ENCODE measurements at places on chromosomes 4 and X.
A peak's percentile ranks its signal among the peaks of the same experiment; 100 is the strongest.

DNA sequence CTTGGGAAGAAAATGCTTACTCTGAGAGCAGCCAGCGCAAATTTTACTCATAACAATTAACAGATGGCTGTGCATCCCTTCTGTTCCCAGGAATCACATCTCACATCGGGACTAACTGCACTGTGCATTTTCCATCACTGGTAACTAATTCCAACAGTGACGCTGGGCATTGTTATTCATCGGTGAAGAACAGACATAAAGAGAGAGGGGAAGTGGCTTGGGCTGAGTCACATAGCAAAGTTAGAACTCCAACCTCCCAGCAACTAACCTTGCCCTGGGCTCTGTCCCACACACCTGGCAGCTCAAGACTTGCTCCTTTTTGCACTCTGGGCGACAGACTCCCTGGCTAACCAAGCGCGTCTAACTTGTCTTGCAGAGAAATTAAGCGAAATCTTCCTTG lies 6.4 kb upstream of the LONRF3 start:
- DNase-seq = no peak

DNA sequence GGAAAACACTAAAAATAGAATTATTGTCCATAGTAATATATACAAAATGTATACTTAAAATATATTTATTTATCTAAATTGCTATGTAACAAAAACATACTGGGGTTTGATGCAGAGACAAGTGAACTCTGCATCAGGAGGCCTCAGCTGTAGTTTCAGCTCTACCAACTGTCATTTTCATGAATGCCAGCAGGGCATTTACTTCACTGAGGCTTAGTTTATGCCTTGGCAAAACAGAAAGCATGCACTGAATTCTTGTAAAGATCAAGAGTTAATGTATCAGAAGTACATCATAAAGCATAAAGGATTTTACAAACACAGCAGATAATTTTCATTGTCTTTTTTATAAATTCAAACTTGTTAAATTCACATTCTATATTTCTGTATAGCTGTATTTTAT lies 577.0 kb downstream of the C4orf33 start:
- DNase-seq = no peak

GRCh38 chr4:32752962-32753361 lies 2032.8 kb downstream of the PCDH7 start:
- DNase-seq = no peak

- DNase-seq = no peak
These were observed 25.2 kb downstream of the NAT8L start for GRCh38 chr4:2084316-2084715.

- no peak for DNase-seq
These were observed 4.4 kb downstream of the MXD4 start for GRCh38 chr4:2257361-2258081.

- no peak for DNase-seq
These were observed 283.4 kb downstream of the EPHA5 start for GRCh38 chr4:65386927-65387326.

- DNase-seq = no peak
These were observed 9.9 kb upstream of the MOB1B start for GRCh38 chr4:70892086-70892769.

GRCh38 chr4:181509073-181509472 lies 734.1 kb upstream of the TENM3 start:
- no peak for DNase-seq

- peak; percentile 15 for DNase-seq
These were observed 704.9 kb upstream of the PABPC4L start for GRCh38 chr4:134906404-134907023.

GRCh38 chr4:55887594-55887993 lies 34.1 kb downstream of the EXOC1 start:
- peak; percentile 25 for DNase-seq

DNA sequence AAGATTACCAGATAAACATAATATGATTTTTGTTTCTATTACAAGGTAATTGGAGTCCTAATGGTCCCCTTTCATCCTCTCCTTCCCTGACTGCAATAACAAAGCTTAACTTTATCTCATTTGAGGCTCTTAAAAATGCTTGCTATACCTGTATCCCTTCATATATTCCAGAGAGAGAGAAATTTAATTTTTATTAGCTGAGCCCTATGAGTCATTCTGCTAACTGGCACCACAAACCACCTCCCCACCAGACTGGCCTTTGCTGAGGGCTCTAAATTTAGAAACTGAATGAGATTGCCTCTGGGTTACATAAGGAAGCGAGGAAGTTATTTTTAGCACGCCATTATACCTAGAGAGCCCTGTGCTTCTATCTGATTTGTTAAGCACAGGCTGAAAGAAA lies 27.4 kb downstream of the CBLL2 start:
- no peak for DNase-seq

- DNase-seq = no peak
These were observed 2.0 kb downstream of the ADGRL3 start for GRCh38 chr4:61201961-61202637.

DNA sequence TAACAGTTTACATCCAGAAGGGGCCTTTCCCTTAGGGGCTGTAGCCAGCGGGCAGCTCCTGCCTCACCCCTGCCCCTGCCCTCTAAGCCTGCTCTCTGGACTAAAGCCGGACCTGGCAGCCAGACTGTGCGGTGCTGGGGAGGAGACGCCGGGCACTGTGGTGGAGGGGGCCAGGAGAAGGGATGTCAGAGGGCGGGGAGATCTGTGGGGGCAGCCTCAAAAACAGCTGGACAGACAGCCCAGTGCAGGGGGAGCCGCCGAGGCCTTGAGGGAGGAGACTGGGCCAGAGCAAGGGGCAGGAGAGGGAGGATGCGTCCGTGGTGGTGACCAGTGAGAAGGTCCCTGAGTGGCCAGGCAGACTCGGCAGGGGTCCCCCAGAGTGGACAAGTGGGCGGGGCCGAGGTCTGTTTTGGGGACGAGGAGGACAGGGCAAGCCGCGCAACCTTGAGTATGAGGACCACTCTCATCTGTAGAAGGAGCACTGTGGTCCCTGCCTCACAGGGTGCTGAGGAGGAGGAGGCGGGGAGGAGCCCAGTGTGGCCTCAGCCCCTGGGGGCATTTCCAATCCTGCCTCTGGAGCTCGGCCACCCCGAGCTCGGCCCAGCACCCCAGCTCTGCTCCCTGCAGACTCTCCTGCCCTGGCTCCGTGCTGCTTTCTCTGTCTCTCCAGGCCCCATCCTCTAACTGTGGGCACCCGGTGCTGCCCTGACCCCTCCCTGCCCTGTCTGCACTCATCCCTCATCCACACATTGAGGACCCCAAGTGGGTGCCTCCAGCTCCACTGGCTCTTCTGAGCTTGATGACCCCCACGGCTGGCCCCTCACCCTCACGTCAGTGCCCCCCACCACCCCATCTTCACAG lies 59.2 kb upstream of the NKX1-1 start:
- no peak for DNase-seq

DNA sequence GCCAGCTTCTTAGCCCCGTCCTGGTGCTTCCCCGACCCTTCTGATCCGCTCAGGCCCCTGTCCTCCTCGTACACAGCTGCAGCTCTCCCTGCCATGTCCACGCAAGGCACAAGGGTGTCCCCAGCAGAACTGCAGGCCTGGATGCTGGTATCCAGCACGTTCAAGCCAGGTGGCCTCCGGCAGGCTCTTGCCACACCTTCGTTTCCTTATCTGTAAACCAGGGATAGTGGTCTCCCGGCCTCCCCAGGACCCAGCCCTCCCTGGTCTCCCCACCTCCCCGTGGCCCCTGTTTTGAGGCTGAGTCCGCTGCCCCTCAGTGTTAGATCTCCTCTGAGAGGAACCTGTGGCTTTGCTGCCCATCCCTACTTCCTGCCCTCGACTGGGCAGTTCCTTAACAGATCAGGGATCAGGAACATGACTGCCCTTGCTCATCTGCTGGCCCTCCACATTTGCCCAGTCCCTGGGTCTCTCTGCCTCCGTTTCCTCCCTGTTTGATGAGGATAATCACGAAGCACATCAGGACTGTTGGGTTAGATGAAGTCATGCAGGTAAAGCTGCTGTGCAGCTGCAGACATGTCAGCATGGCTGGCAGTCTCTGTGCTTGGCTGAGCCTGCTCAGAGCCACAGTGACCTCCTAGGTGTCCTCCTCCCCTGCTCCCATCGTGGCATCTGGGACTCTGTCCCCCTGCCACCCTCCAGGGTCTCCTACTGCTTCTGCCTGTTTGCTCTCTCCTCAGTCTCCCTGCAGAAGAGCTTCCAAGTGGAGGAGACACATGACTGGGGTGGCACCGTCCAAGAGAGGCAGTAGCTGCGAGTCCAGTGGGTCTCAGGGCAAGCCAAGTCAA lies 32.9 kb downstream of the PIGG start:
- no peak for DNase-seq

GRCh38 chr4:165630671-165631070 lies 242.4 kb upstream of the TLL1 start:
- no peak for DNase-seq

DNA sequence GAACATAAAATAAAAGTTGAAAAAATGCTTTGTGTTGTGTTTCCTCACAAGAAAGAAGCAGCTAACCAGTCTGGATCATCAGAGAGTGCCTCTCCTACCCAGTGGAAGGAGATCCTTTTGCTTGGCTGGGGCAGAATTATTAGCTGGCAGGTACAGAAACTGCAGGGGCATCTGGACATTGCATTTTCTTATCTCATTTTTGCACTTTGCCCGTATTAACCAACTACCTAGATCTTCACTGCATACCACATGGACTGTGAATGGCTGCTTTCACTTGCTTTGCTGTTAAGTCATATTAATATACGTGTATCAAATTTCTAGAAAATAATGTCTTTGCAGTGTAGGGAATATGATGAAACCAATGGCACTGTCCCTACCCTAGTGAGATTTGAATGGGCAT lies 52.9 kb upstream of the PDGFRA start:
- no peak for DNase-seq

- DNase-seq = peak; percentile 2
These were observed 108.8 kb downstream of the HHIP start for GRCh38 chr4:144754562-144755410.

DNA sequence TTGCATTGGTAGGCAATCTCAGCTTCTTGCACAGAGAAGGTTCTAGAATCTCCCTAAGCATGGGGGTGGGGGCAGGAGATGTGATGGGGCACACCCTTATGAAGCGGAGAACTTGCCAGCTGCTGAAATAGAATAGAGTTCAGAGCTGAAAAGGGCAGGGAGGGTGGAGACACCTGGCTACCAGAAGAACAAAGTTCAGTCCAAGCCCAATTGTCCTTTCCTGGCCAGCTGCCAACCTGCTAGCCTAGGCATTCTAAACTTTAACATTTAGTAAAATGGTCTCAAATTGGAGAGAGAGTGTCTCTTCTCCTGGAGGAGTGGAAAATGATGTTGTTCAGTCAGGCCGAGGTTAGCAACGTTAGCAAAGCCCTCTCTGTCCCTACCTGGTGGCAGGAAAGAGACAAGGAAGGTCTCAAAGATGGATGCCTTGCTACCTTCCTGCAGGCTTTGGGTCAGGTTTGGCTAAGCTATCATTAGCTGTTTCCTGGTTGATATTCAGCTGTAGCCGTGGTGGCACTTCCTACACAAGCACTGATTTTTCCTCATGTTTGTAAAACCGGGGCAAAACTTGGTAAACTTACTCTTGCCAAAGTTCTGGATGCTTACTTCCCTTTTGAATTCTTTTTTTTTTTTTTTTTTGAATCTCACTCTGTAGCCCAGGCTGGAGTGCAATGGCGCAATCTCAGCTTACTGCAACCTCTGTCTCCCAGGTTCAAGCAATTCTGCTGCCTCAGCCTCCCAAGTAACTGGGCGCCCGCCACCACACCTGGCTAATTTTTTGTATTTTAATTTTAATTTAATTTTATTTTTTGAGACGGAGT lies 34.7 kb upstream of the NYX start:
- no peak for DNase-seq

DNA sequence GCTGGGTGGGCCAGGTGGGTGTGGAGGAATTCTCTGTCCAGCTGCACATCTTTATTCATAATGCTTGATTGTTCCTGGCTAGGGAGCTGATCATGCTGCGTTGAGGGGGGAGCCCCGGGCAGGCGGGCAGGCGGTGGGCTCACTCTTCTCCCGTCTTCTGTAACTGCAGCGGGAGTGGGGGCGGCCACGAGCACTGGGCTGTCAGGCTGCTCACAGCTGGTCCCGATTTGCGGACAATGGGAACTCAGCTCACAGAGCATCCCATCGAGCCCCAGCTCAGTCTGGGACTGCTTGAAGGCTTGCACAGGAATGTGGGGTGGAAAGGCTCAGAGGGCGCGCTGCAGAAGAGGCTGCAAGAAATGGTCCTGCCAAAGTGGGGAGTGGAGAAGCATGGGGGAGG lies 63.8 kb downstream of the EFNB1 start:
- DNase-seq = no peak

DNA sequence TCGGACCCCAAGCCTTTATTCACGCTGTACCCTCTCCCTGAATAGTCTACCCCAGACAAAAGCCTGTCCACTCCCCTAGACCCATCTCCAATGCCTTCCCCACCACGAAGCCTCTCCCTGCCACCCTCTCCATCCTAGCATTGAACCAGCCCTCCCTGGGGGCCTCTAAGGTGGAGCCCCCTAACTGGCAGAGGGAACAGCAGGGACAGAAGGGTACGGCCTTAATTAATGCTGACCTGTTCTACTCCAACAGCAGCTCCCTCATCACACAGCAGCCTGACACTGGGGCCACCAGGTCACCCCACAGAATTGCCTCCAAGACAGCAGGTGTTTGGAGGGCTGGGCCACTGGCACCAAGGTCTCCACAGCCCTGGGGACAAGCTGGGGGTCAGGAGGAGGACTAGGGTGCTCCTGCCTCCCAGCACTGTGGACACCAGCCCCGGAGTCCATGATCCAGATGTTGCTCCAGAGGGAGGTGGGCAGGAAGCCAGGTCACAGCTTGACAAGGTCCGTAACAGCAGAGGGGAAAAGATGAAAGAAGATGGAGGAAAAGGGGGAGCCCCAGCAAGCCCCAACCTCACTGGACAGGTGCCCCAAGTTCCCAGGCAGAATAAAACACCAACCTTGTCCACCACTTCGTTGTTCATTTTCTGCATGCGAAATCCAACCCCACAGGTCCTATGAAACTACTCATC lies 3.7 kb downstream of the CRMP1 start:
- DNase-seq = no peak

- no peak for DNase-seq
These were observed 42.6 kb downstream of the SHROOM4 start for GRCh38 chrX:50771382-50771781.

DNA sequence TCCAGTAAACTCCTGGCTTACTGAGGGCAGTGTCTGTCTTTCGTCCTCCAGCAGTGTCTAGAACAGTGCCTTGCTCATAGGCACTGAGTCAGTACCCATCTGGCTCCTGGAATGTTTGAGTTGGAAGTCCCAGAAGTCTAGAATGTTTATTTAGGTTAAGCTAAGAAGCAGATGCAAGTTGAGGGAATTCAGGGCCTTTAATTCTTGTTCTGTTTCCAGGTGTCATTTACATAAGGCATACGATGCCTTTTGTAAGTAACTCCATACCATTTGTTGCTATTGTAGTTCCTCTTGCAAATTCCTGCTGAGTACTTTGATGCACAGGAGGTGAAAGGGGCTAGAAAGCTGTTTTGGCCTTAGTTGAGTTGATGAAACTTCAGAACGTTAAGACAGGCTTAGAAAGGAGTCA lies 22.2 kb downstream of the ARHGAP10 start:
- no peak for DNase-seq

DNA sequence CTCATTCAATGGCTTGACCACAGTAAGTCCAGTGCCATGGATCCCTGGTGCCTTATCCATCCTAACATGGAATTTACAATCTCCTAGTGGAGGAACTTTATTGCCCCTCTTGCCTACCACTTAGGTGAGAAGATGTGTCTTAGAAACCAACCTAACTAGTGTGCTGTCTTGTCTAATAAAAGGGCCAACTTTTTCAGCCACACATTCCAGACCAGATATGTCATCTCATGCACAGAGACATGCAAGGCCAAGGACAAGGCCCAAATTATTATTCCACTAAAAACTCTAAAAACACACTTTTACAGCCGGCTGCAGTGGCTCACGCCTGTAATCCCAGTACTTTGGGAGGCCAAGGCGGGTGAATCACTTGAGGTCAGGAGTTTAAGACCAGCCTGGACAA lies 10.6 kb upstream of the PRDX4 start:
- no peak for DNase-seq

All from SW 1271 (cell line).